ENCODE measurements at places on chromosomes 11 and 22.
A peak's percentile ranks its signal among the peaks of the same experiment; 100 is the strongest.

DNA sequence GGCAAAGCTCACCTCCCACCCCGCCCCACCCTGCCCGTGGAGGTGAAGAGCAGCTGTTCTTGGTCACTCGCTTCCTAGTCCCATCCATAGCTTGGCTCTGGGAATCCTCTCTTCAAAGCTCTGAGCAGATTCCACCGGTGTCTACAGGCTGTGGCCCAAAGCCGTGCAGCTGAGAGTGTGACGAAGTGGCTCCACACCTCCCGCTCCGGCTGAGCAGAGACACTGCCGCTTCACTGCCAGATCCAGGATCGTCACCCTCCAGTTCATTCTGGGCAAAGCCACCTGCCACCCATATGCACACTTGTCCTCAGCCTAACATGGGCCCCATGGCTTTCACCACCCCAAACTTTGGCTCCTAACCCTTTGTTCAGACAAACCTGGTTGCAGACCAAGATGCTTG is 532.9 kb upstream of the B3GAT1 start:
- no peak for DNase-seq

- DNase-seq: no peak
These were observed 113.6 kb downstream of the BARX2 start for GRCh38 chr11:129489249-129489648.

- DNase-seq: no peak
These were observed 699.1 kb upstream of the ARHGAP42 start for GRCh38 chr11:99987821-99988470.

DNA sequence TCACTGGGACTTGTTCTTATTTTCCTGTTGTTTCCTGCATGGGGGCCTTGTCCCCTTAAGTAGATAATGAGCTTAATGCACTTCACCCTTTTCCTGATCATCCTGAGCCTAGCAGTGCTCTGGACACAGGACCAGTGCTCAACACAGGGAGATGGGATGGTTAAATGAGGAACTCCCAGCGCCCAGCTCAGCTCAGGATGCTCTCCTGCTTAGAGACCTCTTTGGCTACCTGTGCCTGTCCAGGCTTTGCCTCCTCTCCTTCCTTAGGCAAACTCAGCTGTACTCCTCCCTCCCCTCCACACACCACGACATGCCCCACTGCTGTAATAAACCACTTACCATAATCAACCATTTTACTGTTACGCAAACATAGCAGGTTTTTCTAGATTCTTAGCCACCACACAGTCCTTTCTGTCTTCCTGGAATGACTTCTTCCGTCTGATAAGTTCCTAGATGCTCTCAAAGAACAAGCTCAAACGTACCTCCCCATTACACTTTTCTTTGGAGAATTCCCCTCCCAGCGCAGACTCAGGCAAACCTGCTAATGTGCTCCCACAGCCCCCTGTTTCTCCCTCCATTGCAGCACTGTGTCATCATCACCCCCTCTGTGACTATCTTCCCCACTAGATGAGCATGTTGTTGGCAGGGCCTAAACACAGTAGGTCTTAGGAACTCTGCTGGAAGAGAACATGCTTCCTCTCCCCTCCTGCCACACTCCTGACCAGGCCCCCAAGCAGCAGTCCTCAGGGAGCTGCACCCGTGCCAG is 113.6 kb downstream of the MICAL2 start:
- DNase-seq: no peak

GRCh38 chr11:36015799-36016198 is 71.9 kb downstream of the LDLRAD3 start:
- DNase-seq: no peak

DNA sequence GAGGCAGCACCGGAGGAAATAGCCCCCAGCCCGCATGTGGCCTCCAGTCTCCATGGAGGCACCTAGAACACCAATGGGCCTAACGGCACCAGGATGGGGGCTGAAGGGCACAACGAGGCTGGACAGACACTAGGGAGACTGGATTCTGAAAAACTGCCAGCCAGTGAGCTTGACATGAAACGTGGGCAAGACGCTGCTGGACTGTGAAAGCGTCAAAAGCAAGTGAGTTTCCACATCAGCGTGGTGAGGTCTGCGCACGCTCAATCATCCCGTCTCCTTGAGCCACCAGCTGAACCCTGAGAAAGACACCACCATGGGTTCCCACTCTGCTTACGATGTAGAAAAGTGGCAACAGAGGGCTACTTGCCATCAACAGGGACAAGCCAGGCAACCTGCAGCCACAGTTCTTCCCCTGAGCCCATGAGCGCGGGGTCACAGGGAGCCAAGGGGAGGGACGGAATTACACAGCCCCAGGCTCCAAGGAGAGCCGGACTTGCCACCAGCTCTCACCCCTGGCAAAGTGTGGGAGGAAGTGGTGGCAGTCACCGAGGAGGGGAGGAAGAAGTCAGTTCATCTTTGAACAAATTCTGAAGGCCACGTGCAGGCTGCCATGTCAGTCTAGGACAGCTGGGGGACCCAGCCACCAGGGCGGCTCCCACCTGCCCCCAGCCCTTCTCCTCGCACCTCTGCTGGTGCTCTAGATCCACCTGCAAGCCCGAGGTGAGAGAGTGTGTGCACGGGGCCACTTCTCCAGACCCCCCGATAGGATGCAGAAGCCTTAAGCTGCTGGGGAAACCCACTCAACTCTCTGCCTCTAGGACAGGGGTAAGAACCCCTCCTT is 131.1 kb downstream of the MPPED1 start:
- no peak for DNase-seq

DNA sequence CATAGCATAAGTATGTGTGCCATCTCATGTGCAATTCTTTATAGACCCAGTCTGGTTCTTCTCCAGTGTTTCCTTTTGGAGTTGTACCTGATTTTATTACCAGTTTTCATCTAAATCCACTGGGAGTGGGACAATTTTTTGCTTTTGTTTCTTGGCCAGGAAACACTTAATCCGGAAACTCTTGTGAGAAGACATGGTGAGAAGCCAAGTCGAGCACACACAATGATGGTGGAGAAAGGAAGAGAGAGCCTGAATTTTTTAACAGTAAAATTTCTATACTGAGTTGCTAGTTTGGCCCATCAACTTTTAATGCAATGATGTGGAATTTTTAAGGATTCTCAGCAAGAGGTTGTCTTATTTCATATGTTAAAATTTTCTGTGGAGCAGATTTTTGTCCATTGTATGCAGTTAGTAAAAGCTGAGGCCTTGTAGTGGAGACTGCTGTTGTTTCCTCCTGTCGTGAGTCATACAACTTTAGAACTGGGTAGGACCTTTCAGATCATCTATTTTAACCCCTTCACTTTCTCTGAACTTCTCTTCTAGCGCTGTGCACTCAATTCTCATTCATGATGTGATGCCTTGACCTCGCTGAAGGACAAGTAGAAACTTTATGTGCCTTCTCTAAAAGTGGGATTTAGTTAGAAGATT is 17.1 kb downstream of the FAR1 start:
- no peak for DNase-seq

DNA sequence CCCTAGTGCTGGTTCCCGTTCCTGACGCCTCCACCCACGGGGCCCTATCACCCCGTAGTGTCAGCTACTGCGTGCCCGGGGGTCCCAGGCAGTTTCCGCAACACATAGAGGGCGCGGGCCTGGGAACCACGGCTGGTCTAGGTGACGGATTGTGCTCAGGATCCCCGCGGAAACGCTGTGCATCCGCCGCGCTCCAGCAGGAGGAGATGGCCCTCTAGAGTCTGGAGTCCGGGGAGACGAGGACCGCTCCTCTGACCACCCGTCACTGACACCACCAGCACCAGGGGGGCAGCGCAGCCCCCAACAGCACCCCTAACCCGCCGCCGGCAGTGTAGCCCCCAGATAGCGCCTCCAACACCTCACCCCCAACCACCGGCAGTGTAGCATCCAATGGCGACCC is 4.4 kb upstream of the RFPL3 start:
- DNase-seq: no peak

DNA sequence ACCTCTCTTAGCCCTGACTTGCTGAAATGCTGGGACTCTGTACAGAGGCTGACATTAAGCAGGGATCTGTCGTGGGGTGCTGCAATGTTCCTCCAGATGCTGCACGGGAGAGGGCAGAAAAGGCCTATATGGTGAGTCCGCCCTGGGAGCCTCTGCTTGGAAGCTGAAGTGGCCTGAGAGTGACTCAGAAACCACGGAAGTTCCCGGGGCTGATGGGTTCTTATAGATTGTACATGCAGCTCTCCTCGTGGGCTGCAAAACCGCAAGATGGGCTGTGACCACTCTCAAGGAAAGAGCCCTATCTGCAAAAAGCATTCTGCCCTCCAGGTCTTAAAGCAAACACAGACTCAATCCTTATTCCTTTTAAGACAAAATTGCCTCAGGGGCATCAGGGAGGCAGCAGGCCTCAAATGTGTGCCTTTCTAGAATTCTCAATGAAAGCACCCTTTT is 5.8 kb upstream of the SLC43A3 start:
- DNase-seq: no peak

DNA sequence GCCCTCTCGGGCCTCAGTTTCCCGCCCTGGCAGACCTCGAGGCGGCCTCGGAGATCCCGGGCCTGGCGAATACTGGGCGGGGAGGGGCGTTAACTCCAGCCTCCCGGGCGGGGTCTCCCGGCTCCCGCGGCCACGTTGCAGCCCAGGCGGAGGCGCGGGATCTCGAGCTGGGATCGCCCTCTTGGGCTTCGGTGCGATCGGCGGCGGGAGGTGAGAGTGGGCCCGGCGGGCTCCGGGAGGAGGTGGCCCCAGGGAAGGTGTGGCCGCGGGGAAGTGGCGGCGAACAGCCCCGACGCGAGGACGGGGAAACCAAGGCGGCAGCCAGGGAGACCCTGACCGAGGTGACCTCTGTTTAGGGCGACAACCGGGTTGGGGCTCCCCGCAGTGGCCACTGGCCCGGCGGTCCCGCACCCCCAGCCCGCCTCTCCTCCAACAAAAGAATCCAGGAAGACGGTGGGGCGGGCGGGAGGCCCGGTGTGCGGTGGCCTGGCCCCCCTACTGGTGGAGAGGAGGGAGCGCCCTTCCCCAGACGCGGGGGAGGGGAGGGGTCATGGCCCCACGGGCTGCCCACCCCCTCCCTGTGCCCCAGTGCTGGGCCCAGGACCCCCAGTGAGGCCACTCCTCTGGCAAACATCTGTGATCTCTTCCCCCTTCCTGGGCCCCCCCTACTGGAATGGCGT is at the start of gene PHETA2:
Gene PHETA2 (plus strand): TSS at position 117 of the 680 bp plus-strand sequence. CDS start 3,046 bp downstream, outside the sequence.
- DNase-seq: no peak

- no peak for DNase-seq
These were observed 461.7 kb upstream of the CADM1 start for GRCh38 chr11:115965767-115966504.

GRCh38 chr11:118618115-118618990 is 10.9 kb downstream of the PHLDB1 start:
- peak; percentile 28 for DNase-seq

GRCh38 chr11:134633276-134633675 is 221.2 kb upstream of the B3GAT1 start:
- DNase-seq: no peak

DNA sequence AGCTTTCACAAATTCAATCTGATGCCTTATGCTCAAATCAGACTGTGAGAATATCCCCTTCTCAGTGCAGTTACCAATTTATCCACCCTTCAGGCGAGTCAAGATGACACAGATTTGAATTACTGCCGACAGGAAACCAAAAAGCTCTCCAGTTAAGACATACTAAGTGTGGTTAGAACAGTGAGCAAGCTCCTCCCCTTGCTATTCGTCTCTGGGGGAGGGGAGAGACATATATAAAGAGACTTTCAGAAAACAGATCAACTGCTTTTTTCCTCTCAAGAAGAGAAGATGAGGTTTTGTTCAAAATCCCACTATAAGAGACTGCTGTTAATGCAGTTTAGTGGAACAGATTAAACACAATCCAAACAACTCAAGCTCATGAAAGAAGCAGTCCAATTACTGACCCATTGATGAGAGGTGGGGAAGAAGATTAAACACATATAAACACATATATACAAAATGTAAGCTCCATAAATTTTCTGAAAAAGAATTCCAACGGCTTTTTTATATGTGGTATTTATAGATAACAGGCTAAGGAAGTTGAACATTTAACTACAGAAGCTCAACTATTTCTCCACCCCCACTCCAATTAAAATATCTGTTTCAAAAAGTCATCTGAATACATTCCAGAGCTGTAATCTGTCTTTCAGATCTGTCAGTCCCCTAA is 102.7 kb downstream of the MRTFA start:
- no peak for DNase-seq
